Calu3 (cell line): ENCODE measurements at places on chromosomes 5 and 9. TPM values are rescaled to one million over a fixed set of nuclear protein-coding genes. Genes with fewer than 3 reads are reported as not detected.

DNA sequence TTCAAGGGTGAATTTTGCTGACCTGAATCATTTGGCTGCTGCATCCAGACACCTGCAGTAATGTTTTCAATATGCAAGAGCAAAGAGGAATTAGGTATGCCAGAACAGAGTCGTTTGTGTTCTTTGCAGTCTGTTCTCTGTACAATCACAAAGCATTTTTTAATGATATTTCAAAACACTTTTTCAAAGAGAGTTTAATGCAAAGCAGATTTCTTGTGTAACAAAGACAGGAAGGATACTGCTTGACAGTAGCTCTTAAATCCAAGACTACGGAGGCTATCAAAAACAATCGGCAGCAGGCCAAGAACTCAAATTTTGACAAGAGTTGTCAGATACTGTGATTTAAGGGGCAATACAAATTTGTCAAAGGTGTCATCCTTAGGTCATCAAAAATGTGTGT lies 341.9 kb downstream of the GADD45G start:
- DNase-seq = no peak

DNA sequence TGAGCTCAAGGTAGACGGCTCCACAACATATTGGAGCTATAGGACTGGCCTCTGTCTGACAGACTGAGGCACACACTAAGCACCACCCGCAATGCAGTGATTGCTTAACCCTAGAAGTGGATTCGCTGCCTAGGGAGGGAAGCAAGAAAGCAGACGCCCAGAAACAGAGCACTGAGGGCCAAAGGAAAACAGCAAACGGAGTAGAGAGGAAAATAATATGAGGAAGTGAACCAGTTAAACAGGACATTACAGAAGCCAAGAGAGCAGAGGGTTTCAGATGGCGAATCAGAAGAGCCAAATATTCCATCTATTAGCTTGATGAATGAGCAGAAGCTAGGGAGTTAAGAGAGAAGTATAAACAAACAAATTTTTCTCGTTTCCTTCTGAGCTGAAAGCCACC lies 139.2 kb upstream of the LHFPL2 start:
- no peak for DNase-seq

GRCh38 chr5:87231037-87231808 lies 36.5 kb upstream of the RASA1 start:
- DNase-seq = no peak

DNA sequence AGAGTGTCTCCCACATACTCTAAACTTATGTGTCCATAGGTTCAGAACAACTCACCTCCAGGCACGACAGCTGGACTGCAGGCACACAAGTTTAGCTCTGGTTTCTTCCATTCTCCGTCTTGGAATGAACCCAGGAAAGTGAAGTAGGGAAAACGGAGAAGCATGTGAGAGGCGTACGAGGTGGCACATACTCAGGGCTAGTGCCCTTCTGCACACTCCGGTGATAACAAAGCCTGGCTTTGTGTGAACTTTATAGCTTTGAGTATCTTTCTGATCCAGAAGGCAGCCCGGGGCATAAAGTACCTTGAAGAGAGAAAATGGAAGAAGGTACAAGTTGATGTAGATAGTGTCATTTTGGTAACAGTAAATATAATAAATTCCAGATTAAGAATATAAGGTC lies 11.1 kb upstream of the HTR4 start:
- DNase-seq = no peak

Gene ITK
- total RNA-seq = not detected in 2 replicates
